Sigmoid colon (tissue), 7 donors: ENCODE measurements at places on chromosomes 1 and 21. TPM values are rescaled to one million over a fixed set of nuclear protein-coding genes. Genes with fewer than 3 reads are reported as not detected.

The ARTN gene
- 8.1 TPM for polyA plus RNA-seq

The EYA3 gene
- 4.2 TPM for polyA plus RNA-seq

The IL22RA1 gene
- polyA plus RNA-seq: 18.5 TPM

The ADGRL4 gene
- polyA plus RNA-seq: 0.92 TPM

The CGN gene
- 91.9 TPM for polyA plus RNA-seq

The PPFIA4 gene
- not detected for polyA plus RNA-seq

The IKBKE gene
- polyA plus RNA-seq: 9.9 TPM

The STX12 gene
- 46.8 TPM for polyA plus RNA-seq

The KCNA10 gene
- polyA plus RNA-seq: not detected

The ASCL5 gene
- polyA plus RNA-seq: not detected

The ARMH1 gene
- not detected for polyA plus RNA-seq

The SAMSN1 gene
- polyA plus RNA-seq: 11.8 TPM

The GOLT1A gene
- 12.0 TPM for polyA plus RNA-seq

The HUNK gene
- polyA plus RNA-seq: 2.6 TPM

The OR14A16 gene
- polyA plus RNA-seq: not detected

The CELA3A gene
- 0.54 TPM for polyA plus RNA-seq

The CD53 gene
- 150 TPM for polyA plus RNA-seq
